Ecto neural progenitor cell (in vitro differentiated cells): ENCODE measurements at places on chromosomes 11 and 22.
A peak's percentile ranks its signal among the peaks of the same experiment; 100 is the strongest.

- no peak for DNase-seq
These were observed 323 bp upstream of the HIKESHI start for GRCh38 chr11:86301742-86302091.

GRCh38 chr11:130070109-130070845 is 583 bp downstream of the APLP2 start:
- DNase-seq = peak; percentile 68

- no peak for DNase-seq
These were observed 40.7 kb downstream of the DCUN1D5 start for GRCh38 chr11:103051151-103051801.

GRCh38 chr22:40739721-40740120 is 60.4 kb downstream of the MCHR1 start:
- DNase-seq = no peak

GRCh38 chr22:36301384-36301828 is 48.5 kb downstream of the APOL1 start:
- DNase-seq = peak; percentile 80

DNA sequence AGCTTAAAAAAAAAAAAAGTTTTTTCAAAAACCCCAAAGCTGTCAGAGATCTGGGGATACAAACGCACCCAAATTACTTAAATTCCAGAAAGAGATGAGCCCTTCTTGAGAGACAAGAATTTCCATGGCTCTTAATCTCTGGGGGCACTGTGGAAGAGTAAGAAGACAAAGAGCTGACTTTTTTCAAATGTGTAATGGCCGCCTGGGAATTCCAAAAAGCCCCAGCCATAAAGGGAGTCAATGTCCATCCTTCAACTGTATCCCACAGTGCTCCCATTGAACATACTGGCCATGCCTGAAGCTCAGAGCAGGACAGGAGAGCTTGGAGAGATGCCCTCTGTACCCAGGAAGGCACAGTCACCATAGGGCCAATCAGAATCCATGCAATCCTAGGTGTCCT is 37.4 kb upstream of the ASPHD2 start:
- DNase-seq = no peak

DNA sequence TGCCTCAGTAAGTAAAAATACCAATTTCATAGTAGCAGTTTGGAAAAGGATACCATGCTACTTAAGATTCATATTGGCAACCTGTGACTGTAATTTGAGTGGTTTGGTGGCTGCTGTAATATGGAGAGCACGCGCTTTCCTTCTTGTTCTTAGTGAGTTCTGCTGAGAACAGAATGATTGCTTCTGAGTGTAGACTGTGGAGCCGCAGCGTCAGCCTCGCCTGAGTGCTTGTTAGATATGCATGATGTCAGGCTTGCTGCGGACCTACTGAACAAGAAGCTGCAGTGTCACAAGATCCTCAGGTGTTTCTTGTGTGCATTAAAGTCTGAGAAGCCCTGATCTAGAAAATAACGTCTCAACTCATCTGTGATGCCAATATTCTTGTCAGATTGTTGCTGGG is 143.2 kb downstream of the ARHGAP42 start:
- DNase-seq = no peak

DNA sequence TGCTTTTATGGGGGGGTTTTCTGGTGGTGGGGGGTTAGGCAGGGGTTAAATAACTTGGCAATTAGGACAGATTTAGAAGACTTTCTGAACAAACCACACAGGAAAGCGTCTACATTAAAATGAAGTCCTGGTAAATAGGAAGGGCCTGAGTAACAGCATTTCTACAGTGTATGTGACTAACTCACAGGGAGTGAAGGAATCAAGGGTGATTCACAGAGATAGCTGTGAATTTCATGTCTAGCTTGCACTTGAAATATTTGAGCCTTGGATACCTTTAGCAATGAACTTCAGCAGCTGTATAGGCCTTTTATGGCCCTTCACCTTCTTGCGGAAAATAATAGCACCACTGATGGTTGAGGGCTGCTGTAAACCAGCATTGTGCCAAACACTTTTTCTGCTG is 26.1 kb upstream of the LDHA start:
- DNase-seq = peak; percentile 2

- DNase-seq = peak; percentile 78
These were observed 305.1 kb downstream of the CTTN start for GRCh38 chr11:70703141-70704064.

- DNase-seq = peak; percentile 42
These were observed 3.6 kb downstream of the TRIM29 start for GRCh38 chr11:120134106-120134930.

GRCh38 chr11:62394825-62395538 is 23.9 kb upstream of the SCGB1A1 start:
- peak; percentile 85 for DNase-seq

DNA sequence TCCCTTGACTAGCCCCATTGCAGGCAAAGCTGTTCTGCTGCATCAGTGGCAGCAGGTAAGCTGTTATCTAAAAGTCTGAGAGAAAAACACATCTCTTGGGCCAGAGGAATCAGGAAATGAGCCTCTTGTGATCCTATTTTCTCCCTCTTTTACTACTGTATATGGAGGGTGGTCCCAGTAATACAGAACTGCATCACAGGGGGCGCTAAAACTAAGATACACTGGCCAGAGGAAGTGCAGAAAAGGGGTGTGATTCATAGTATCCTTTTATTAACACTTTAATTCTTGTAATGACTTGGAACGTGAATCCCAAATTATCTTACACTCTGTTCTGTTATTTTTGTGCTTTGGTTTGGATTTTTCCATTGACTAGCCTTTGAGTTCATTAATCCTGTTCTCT is 8.8 kb upstream of the MED17 start:
- no peak for DNase-seq

GRCh38 chr11:75150879-75151278 is at the start of gene SLCO2B1:
Gene SLCO2B1 (plus strand): TSS chr11:75151107. CDS start chr11:75151382, 275 bp downstream.
- DNase-seq = no peak

- no peak for DNase-seq
These were observed 285.6 kb downstream of the TENM4 start for GRCh38 chr11:79155237-79155636.

DNA sequence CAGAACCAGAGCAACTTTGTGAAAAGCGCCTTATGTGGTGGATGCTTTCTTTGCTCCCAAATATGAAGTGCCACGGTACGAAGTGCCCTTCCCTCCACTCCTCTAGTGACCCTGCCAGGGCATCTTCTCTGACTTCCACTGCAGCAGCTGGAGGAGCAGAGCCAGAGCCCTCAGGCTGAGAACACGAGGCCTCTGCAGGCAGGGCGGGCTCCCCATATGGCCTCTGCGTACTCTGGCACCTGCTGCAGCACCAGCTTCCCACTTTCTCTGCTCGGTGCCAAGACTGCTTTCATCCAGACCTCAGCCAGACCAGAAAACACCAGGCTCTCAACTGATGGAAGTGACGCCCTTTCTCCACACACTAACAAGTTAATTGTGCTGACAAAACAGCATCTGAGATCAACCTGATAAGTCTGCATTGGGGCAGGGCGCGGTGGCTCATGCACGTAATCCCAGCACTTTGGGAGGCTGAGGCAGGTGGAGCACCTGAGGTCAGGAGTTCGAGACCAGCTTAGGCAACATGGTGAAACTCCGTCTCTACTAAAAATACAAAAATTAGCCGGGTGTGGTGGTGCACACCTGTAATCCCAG is 12.8 kb downstream of the UFD1 start:
- DNase-seq = no peak

GRCh38 chr22:46373921-46374662 is 38.6 kb downstream of the TRMU start:
- no peak for DNase-seq

GRCh38 chr11:65448418-65449105 is 26.0 kb downstream of the NEAT1 start:
- peak; percentile 52 for DNase-seq

DNA sequence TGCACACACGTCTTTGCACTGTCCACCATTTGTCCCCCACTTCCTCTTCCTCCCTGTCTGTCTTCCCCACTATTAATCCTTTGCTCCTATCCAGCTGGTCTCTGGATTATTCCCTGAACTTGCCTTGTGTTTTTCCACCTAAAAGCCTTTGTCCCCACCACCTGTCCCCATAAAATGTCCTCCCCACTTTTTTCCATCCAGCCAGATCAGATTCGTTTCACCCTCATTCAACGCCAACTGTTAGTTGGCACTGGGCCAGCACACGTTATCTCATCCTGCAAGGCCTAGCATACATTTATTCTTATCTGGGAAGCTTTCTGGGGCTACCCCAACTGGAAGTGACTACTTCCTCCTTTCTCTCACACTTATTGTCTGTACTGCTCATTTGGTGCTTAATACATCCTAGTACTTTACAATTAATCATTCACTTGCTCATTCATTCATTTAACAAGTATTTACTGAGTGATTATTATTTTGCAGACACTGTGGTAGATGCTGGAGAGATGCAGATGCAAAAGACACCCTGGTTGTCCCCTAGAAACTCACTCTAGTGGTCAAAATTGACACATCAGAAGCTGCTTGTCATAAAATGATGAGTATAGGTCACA is 96.2 kb downstream of the RASSF10 start:
- DNase-seq = no peak

GRCh38 chr22:44192098-44192815 is 11.5 kb downstream of the PARVG start:
- DNase-seq = peak; percentile 72

DNA sequence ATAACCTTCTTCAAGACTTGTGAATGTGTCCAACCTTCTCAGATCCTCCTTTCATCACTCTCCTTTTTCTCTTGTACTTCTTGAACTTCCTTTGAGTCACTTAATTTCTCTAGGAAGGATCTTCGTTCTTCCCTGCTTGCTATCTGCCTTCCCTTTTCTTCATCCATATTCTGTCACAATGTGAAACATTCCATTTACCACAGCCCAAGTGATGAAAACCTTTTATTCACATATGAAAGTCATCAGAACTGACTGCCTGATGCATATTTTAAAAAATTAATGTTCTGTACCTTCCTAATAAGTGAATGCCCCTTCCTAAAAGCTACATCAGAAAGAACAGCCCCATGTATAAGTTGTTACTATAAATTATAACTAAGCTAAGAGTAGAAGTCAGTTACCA is 520.4 kb upstream of the LUZP2 start:
- DNase-seq = no peak
